Activated T-helper 9 cell treated with anti-CD3 and anti-CD28 coated beads, Interleukin-2, amount 50 U/mL, for 16 hours (primary cell): ENCODE measurements at places on chromosomes 3 and 15.

DNA sequence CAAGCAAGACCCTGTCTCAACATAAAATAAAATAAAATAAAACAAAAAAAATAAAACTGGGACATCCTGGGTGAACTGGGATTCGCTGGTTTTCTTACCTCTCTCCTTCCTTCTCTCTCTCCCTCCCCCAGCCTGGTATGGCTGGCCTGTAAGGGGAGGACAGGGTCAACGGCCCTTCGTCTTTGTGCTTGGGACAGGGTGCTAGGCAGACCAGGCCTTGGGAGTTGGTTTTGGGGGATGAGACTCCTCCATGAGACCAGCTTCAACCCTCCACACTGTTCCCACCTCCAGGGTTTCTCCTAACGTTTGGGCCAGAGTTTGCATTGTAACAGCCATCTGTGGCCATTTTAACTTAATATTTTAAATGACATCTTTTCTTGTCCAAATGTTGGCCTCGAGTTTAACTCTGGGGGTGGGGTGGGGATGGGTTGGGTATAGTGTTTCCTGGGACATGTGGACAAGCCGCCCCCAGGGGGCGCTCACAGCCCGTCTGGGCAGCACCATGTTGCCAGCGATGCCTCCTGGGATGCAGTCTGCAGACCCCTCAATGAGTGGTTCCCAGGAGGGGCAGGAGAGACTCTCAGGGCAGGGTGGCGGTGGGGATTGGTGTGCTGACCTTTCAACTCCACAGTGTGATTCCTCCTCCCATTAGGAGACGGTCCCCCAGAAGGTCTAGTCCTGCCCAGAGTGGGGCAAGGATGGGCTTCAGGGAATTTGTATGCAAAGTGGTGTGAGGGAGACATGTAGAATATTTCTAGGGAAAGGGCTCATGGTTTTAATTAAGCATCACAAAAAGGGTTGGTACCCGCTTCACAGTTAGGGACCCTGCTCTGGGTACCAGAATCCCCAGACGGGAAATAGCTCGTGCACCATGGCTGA, 37.7 kb upstream of the LCTL start:
- peak; percentile 31 for DNase-seq

DNA sequence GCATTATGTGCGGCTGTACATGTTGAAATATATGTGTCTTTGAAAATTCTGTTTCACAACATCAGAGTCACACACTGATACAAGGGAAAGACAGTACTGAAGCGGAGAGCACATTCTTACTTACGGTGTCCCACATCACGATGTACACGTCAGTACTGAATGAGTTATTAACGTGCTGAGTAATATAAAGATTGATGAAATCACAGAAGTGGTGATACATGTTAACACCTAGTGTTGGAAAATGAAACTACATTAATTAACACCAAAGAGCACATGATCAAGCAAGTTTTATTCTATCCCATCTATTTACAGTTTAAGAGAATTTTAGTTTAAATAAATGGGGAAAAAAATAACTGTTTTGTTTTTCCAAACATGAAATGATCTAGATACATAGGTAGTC, 15.6 kb downstream of the EOGT start:
- DNase-seq = no peak

DNA sequence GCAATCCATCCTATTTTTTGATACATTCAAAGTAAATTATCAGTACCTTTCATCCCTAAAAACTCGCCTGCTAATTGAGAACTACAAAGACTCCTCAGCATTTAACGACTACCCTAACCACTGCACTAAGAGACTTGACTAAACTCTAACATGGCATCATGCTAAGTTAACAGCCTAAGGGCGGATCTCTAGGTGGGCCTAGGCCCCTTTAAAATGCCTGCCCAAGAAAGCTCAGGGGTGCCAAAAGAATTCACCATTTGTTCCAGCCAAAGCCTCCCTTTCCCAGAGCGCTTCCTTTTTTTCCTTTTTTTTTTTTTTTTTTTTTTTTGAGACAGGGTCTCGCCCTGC, 568 bp upstream of the NEK4 start:
- no peak for DNase-seq

GRCh38 chr3:48422272-48422671, 7.6 kb downstream of the PLXNB1 start:
- DNase-seq = no peak

- no peak for DNase-seq
These were observed 67.1 kb downstream of the ATP8B4 start for GRCh38 chr15:50051811-50052419.

- no peak for DNase-seq
These were observed 6.9 kb upstream of the CA12 start for GRCh38 chr15:63388511-63388910.

DNA sequence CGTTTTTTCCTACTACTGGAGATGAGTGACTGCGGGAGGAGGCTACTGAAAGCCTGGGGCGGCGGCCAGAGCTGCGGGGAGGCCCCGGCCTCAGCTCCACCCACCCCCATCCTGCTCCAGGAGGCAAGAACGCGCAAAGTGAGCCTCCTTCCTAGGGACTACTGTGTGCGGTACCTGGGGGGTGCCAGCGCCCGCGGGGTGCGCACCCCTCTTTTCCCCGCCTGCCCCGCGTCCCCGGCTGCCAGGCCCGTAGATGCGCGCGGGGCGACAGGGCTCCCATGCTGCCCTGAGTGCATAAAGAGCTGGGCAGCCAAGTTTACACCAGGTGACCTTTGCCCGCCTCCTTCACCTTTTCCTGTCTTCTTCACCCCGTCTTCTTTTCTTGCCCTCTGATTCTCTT, 2.5 kb upstream of the USF3 start:
- peak; percentile 1 for DNase-seq

- DNase-seq = no peak
These were observed 6.1 kb upstream of the KPNA1 start for GRCh38 chr3:122520861-122521260.

DNA sequence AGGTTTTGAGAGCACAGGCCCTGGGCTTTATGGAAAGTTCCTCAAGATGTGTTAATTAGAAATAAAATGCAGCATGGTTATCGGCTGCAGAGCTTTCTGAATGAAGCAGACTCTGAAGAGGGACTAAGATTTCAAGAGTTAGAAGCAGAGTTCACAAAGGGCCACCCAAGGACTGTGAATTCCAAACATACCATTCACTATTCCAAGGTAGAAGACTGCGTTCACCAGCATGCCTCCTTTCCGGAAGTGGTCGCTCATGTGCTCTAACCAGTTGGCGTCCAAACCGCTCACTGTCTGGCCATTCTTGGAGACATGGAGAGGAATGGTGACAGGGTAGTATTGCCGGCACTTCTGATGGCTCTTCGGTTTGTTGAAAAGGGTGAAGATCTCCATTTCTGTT, 104.9 kb downstream of the OXNAD1 start:
- DNase-seq = no peak

- DNase-seq = no peak
These were observed 19.2 kb upstream of the TKT start for GRCh38 chr3:53274938-53275605.

GRCh38 chr3:44208086-44208485, 33.6 kb upstream of the TOPAZ1 start:
- no peak for DNase-seq

GRCh38 chr3:42778644-42779043, 5.6 kb upstream of the CCDC13 start:
- no peak for DNase-seq

- DNase-seq = no peak
These were observed 266.7 kb upstream of the LRRN1 start for GRCh38 chr3:3532508-3532907.

DNA sequence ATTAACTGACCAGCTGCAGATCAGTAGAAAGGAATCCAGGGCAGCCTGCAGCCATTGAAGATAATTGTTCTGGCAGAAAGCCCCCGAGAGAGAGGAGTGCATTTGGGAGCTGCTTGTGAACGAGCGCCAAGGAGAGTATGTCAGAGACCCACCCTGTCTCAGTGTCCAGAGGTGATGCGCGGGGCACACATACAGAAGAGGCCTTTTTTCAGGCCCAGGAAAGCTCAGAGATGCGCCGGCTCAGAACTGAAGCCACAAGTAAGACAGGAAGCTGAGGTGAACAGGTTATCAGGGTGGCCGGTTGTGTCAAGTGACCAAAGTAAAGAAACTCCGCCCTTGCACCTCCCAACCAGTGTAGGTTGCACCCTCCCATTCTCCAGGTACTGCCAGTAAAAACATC, 59.8 kb upstream of the HEG1 start:
- no peak for DNase-seq

- DNase-seq = no peak
These were observed 15.3 kb upstream of the PTPN23 start for GRCh38 chr3:47365213-47366153.

- DNase-seq = no peak
These were observed 6.2 kb upstream of the MAP1A start for GRCh38 chr15:43511012-43511885.
